ENCODE measurements at places on chromosomes 6 and 20.

- peak; percentile 18 for DNase-seq
These were observed 9.7 kb upstream of the CEP43 start for GRCh38 chr6:166989427-166990032.

GRCh38 chr20:53611449-53611894, 17.8 kb upstream of the ZNF217 start:
- DNase-seq, result peak; percentile 44

- no peak for DNase-seq
These were observed 306.6 kb downstream of the EPM2A start for GRCh38 chr6:145428706-145429105.

DNA sequence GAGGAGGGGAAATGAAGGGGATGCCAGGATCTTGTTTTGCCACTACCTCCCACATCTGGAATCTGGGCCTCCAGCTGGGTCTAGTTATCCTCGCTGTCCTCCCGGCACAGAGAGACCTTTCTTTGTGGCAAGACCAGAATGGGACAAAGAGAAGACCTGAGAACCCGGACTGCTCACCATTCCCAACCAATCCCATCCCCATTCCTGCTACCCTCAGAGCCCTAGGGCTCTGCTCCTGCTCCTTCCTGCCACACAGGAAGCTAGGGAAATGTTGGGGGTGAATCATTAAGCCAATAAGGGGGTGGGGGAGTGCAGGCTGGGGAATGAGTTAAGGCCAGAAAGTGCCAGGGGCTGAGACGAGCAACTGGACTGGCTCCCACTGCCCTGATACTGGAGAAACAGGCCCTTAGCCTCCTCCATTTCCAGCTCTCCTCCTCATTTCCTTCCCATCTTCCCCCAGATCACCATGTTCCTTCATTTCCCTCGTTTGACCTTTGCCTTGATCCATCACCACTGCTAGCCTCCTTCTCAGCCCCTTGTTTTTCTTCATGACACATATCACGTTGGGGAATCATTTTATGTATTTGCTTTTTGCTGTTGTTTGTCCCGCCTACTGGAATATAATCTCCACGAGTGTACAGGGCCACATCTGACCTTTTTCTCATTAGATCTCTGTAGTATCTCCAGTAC, 4.6 kb upstream of the IER3 start:
- no peak for DNase-seq

DNA sequence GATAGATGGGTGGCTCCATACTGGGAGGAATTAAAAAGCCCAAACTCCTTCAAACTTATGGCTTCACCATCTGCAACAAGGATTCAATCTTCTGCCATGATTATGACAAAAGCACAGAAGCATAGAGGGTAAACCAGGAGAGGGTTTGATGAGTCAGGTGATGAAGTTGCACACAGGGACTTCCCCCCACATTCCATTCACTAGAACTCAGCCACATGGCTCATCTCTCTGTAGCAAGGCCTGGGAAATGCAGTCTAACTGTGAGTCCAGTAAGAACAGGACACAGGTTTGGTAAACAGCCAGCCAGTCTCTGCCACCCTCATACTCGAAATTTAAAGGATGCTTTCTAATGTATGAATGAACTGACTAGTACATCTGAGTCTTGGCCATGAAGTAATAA, 142.9 kb downstream of the HIVEP2 start:
- no peak for DNase-seq

GRCh38 chr6:111573892-111574797, 31.5 kb downstream of the TRAF3IP2 start:
- DNase-seq, result no peak

GRCh38 chr6:124995131-124995530, 32.9 kb downstream of the RNF217 start:
- no peak for DNase-seq

DNA sequence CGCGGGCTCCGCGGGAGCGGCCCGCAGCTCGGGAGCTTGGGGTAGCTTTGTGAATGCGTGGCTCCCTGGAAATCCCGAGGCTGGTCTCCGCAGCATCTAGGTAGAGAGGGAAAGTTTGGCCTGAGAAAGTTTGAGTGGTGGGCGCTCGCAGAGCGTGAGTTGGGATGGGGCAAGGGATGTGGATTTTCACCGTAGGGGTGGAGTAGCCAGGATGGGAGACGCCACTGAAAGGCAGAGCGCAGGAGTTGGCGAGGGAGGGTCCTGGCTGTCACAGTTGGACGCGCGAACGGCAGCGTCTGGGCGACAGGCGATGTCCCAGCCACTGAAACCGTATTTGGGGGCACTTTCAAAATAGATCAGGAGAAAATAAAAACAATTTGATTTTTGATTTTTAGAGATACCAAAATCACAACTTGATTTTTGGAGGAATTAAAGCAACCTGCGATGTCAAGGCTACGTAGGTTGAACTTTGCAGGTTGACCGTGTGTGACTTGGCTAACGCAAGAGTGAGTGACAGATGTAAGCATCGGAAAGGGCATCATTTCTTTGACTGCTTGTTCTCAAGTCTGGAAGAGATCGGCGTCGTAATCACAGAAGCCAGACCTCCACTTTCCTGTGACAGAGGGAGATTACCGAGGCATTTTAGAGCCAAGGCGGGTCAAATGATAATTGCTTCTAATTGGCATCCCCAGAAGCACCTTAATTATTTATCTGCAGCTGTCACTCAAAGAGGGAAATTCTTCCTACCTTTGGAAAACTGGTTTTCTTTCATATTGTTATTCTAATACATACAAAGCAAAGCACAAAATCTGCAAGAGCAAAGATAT, 646 bp downstream of the HEY2 start:
- no peak for DNase-seq

GRCh38 chr20:50213531-50214106, 23.0 kb downstream of the CEBPB start:
- DNase-seq, result no peak

DNA sequence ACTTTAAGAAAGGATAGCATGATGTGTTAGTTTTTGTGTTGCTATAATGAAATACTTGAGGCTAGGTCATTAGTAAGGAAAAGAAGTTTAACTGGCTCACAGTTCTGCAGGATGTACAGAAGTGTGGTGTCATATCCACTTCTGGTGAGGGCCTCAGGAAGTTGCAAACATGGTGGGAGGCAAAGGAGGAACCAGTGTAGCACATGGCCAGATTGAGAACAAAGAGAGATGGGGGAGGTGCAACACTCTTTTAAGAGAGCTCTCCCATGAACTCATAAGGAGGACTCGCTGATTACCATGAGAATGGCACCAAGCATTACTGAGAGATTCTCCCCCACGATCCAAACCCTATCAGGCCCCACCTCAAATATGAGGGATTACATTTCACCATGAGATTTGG, 265.4 kb downstream of the RIMS1 start:
- DNase-seq, result no peak

DNA sequence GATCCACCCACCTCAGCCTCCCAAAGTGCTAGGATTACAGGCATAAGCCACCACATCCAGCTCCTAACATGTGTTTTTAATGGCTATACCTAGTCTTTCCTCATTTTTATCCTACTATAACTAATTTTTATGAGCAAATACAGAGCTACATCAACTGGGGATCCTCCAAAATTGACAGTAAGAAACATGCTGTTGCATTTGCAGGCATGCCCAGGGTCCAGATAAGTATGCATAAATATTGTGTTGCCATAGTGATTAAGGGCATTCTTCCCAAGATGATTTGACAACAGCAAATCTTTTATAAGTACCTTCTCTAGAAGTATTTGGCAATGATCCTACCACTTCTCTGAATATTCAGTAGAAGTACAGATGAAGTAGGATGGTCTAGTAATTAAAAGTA, 41.9 kb upstream of the MOXD1 start:
- DNase-seq, result no peak

DNA sequence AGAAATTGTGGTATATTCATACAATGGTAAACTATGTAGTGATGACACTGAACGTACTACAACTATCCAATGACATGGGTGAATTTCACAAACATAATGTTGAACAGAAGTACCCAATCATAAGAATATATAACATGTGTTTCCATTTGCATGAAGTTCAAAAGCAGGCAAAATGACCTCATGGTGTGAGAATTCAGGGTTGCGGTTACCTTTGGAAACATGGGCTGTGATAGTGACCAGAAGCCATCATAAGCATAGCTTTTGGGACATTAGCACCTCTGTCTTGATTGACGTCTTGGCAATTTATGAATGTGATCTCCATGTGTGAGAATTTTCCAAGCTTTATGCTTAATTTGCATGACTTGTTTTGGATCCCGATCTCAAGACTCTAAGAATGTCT, 500.1 kb upstream of the JAG1 start:
- DNase-seq, result no peak

- DNase-seq, result peak; percentile 78
These were observed 158.1 kb upstream of the ZNF184 start for GRCh38 chr6:27630727-27631608.

GRCh38 chr6:15247500-15248450, 1.9 kb downstream of the JARID2 start:
- peak; percentile 67 for DNase-seq

GRCh38 chr20:53840532-53840931, 229.9 kb downstream of the BCAS1 start:
- DNase-seq, result no peak
